ENCODE measurements at places on chromosomes 3 and 15.

DNA sequence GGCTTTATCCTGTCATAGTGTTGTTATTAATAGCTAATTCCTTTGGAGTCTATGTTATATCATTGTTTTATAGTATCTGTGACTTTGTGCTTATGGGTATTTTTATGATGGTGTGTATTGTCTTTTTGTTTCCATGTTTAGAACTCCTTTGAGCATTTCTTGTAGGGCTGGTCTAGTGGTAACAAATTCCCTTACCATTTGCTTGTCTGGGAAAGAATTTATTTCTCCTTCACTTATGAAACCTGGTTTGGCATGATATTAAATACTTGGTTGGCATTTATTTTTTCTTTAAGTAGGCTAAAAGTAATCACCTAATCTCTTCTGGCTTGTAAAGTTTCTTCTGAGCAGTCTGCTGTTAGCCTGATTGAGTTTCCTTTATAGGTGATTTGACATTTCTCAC lies 47.7 kb upstream of the ROBO1 start:
- no peak for DNase-seq

- no peak for DNase-seq
Measured at GRCh38 chr3:78979028-78979427, 788.8 kb downstream of the ROBO1 start.

DNA sequence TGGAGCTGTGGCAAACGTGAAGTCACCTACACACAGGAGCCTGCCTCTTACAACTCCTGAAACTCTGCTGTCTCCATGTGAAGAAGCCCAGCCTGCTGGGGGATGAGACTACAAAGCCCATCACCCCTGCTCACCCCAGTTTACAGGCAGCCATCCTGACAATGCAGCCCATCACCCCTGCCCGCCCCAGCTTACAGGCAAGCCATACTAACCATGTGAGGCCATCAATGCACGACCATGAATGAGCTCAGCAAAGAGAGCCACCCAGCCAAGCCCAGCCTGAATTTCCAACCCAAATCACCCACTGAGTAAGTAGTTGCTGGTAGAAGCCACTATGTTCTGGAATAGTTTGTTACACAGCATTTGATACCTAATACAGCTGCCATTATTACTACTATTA lies 185.4 kb upstream of the NSMCE3 start:
- DNase-seq = no peak

DNA sequence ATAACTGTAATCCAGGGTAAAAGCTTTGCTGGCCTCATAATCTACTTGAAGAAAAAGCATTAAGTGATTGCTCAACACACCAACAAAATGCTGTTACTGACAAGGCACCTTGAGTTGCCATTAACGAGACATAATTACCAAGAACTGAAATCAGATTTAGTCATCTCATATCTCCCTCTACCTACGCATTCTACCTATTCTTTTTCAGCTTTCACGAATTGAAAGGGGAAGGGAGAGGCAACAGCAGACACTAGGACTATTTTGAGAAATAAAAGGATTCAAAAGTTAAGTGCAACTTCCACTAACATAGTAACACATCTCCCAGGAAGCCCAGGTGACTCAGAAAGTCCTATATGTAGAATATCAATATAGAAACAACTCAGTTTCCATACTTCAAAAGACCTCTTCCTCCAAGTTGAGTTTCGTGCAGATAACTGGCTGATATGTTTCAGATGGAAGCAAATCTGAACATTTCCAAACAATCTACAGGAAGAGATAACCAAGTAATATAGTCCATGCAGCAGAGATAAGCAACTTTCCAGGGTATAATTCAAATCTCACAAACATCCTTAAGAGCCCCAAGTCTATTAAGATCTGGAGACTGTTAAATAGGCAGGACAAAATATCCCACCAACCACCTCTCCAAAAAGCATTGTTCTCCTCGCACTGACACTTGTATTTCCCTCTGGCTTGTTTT lies 1.9 kb downstream of the OSBPL10 start:
- DNase-seq = no peak

DNA sequence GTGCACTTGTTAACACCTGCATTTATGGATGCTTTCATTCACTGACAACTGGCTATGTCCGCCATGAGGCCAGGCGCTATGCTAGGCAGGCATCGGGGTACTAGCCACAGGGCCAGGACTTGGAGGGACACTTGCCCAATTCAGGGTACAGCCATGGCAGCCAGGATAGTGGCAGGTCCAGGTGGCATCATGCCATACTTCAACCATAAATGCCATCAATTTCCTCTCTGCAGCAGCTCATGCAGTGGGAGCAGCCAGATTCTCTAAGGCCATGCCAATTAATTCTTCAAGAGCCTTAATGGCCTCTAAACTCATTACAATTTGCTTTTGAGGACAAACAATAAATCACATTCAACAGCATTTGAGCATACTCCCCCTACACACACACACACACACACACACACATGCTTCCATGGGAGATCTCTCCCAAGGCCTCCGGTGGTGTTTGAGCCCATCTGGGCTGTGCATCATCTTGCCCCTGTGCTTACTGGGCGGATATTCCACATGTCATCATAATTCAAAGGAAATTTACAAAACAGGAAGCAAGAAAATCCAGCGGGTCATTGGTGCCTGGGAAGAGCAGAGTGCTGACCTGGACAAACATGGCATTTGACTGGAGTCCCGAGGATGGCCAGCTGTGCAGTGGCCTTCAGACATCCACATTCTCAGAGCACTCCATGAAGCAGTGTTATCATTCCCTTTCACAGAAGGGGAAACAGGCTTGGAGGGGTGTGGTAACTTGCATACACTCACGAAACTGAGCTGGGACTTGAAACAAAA lies 109.1 kb downstream of the IQSEC1 start:
- DNase-seq = no peak

DNA sequence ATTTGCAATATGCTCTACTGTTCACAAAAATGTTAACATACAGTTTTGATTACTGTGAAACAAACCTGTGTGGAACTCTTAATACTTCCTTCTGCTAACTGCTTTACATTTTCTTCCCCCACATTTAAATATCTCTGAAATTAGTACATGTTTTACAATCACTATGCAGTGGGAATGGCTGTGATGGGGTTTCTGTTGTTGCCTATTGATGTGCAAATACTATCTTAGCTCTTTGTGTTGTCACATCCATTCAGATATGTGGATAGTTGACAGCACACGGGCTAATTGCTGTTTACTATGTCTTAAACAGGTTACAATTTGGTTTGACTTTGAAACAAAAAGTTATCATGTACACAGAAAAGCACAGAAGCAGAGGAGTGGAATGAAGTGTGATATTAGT lies 95.8 kb upstream of the CCNL1 start:
- no peak for DNase-seq

DNA sequence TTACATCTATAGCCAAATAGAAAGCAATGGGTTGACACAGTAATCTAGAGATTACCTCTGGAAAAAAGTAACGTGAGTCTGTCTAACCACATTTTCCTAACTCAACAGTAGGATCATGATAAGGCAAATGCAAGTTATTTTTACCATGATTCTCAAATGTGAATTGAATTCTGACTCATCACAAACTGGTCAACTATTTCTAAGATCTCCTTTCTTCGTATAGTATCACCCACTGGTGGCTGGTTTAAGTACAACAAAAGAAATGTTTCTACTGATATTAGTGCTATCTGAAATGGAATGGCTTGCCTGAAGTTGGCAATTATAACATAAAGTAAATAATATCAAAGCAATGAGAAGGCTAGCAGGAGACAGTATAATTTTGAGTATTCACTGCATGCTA lies 102.2 kb downstream of the ABI3BP start:
- DNase-seq = no peak

GRCh38 chr3:59774634-59775033 lies 724.8 kb upstream of the CFAP20DC start:
- DNase-seq = no peak

GRCh38 chr3:55654123-55654760 lies 167.1 kb upstream of the WNT5A start:
- no peak for DNase-seq

- no peak for DNase-seq
Measured at GRCh38 chr15:73818308-73818985, 54.9 kb upstream of the TBC1D21 start.

DNA sequence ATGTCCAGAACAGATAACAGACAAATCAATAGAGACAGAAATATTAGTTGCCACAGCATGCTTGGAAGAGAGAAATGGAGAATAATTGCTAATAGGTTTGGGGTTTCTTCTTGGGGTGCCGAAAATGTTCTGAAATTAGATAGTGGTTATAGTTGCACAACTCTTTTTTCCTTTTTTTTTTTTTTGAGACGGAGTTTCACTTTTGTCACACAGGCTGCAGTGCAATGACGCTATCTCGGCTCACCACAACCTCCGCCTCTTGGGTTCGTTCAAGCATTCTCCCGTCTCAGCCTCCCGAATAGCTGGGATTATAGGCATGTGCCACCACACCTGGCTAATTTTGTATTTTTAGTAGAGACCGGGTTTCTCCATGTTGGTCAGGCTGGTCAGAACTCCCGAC lies 163.3 kb downstream of the PLCH1 start:
- no peak for DNase-seq

DNA sequence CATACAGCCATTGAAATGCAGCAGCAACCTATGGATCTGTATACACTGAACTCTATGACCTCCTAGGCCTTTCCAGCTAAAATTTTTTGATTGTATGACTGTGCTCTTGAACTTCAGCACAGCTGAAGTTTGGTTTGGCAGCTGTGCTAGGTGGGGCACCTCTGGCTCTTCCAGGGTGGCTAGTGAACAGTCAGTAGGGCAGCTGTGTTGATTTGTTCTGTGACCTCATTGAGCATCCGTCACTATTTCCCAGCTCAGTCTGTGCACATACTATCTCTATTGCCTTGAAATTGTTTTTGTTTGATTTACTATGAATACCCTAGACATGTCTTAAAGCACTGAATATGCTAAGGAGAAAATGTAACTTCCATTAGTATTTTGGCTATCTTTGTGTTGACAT lies 363.2 kb upstream of the NAALADL2 start:
- no peak for DNase-seq

DNA sequence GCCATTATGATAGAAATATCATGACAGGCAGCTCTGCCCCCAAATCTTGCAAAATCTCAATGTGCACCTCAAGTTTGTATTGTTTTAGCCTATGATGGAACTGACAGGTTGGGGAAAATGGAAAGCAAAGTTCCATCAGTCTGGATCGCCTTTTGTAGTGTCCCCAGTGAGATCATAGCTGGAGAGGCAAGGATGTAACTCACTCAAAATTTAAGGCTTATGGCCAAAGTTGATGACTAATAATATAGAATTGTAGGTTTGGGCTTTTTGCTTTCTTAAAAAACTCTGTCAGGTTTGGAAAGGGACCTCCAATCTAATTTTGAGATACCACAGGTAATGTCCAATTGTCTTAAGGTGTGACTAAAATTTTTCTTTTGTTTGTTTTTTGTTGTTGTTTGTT lies 1.4 kb upstream of the ACP3 start:
- DNase-seq = no peak

GRCh38 chr15:48710952-48711495 lies 65.5 kb upstream of the FBN1 start:
- no peak for DNase-seq
